ENCODE measurements at places on chromosomes 2 and 18. TPM values are rescaled to one million over a fixed set of nuclear protein-coding genes. Genes with fewer than 3 reads are reported as not detected.

TTC21B gene
- 36.9 TPM for total RNA-seq

GRCh38 chr2:48250943-48251342, 279.0 kb upstream of the STON1 start:
- DNase-seq, result no peak

DNA sequence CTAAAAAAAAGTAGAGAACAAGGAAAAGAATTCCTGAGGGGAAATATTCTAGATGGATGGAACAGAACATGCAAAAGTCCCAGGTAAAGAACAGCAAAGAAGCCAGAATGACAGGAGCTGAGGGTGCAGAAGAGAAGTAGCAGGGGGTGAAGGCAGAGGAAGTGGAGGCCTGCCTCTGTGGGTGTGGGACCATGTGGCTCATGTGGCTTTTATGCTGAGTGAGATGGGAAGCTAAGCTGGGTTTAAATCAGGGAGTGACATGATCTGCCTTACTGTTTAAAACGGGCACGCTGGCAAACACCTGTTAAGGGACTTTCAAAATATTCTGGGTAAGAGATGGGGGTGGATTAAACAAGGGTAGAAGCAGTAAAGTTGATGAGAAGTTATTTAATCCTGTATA, 40.0 kb downstream of the GKN2 start:
- DNase-seq, result no peak

EFHD1 gene
- 4.3 TPM for total RNA-seq

EPB41L3 gene
- total RNA-seq, result 41.7 TPM

SMCHD1 gene
- total RNA-seq, result 65.1 TPM

DNA sequence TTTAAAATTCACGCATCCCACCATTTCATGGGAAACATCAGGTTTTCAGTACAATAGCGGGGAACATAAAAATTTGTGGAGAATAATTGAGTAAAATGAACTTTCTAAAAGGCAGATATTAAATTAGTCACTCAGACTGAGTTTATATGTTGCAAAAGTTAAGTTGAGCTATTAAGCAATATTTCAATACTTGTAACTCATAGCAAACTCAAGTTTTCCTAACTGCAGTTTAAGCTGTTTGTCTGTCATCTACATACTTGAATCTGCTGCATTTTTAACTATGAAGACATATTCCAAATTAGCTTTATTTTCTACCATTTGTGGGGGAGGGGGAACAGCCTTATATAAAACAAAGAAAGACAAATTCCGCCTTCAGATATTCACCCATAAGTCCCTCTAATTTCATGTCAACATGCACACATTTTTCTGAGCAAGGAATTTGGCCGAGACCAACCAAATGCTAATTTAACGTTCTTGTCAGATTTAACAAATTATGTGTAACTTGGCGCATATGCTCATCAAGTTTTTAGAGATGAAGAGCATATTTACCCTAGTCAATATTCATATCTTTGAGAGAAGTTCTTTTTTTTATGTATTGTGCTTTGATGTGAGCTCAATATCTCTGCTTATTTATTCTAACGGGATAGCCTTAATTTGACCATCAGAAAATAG, 462.9 kb downstream of the TXNL1 start:
- no peak for DNase-seq

SCN2A gene
- 0.86 TPM for total RNA-seq

DNA sequence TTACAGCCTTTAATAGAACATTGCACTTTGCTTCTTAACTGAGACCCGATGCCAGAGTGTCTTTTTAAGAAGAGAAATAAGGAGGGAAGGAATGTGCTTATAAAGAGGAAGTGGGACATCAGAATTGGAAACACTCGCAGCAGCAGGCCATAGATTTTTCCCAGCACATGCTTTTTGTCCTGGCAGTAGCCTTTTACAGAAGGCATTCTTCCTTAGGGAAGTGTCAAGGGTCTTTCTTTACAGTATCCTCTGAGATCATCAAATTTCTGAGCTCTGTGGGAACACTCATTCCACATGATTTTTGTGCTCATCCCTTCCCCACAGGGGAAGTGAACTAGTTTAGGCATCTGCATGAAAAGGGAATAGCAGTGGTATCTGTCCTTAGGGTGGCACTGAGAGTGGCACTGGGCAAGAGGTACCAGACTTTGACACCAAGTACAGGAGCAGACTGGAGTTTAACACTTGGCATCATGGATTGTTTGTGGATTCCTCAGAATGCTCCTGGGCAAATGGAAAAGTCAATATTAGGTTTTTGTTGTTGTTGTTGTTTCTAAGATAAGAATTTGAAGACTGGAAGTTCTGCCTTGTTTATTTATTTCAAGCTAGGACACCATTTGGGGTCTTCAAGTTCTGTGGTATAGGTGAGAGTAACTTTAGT, 4.1 kb downstream of the MYO1B start:
- DNase-seq, result no peak

TUBA3E gene
- total RNA-seq, result not detected

DUSP19 gene
- 1.9 TPM for total RNA-seq

GRCh38 chr2:168903888-168904287, 2.8 kb downstream of the G6PC2 start:
- DNase-seq, result no peak

ANKRD30B gene
- total RNA-seq, result not detected

- DNase-seq, result no peak
Observed at GRCh38 chr2:127408807-127409099, 9.5 kb upstream of the PROC start.

SULT1C2 gene
- 16.3 TPM for total RNA-seq
